ENCODE measurements at places on chromosomes 16 and 17.

GRCh38 chr16:57541754-57542435 is 548 bp upstream of the ADGRG5 start:
- DNase-seq, result no peak

- no peak for DNase-seq
Observed at GRCh38 chr17:40150276-40150675, 9.9 kb downstream of the CASC3 start.

GRCh38 chr17:81518785-81519283 is 6.2 kb upstream of the ACTG1 start:
- DNase-seq, result no peak

- no peak for DNase-seq
Observed at GRCh38 chr16:1771188-1771863, at the start of gene NME3. Gene NME3 (minus strand): TSS chr16:1771543. CDS start chr16:1771534, 9 bp downstream.

DNA sequence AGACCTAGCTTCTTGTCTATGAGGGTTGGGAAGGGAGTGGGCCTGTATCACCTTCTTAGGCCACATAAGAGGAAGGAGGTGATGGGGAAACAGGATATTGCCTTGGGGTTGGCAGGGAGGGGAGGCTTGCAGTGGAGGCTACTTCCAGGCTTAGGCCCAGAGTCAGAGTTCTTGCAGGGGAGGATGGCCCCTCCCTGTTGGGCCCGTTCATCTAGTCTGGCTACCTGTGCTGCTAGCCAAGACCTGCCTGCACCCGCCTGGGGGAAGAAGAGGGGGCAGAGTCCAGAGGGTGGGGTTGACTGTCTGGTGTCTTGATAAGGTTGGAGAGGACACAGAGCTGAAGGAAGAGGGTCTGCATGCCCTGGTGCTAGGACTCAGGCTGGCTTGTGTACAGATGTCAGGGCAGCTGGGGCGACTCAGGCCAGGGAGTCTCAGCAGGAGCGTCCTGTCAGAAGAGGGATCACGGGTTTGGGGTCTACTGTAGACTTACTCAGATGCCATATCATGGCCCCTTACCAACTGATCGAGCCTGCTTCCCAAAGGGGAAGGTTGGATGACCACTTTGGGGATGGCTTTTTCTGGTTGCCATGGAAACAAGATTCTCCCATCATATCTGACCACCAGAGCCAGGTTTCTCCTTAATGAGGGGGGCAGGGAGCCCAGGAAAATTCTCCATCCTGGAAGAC is 5.3 kb downstream of the KDM6B start:
- no peak for DNase-seq

- DNase-seq, result no peak
Observed at GRCh38 chr16:50416388-50416787, 47.6 kb upstream of the BRD7 start.

- DNase-seq, result no peak
Observed at GRCh38 chr17:79168486-79169055, 93.9 kb downstream of the ENGASE start.

- no peak for DNase-seq
Observed at GRCh38 chr16:74438492-74438979, 17.3 kb upstream of the CLEC18B start.

GRCh38 chr17:79699386-79700036 is 31.2 kb upstream of the ENPP7 start:
- DNase-seq, result no peak

- DNase-seq, result no peak
Observed at GRCh38 chr16:18958621-18959029, 25.1 kb upstream of the TMC7 start.

GRCh38 chr16:53084141-53084541 is 29.4 kb downstream of the CHD9 start:
- DNase-seq, result no peak

- DNase-seq, result no peak
Observed at GRCh38 chr17:17680477-17681186, 626 bp upstream of the RAI1 start.

DNA sequence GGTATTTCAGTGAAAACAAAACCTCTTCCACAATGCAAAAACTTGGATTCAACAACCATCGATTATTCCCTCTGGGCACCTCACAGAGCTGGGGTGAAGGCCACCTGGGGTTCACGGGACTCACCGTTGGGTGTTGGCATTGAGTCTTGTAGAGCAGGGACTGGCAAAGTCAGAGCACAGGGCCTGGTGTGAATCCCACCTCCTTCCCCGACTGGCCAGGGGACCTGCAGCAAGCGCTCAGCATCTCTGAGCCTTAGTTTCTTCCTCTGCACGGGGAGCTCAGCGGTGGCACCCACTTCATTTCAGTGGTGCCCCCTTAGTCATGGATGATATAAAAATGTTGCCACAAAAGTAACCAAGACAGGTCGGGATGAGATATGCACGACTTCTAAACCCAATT is 100.4 kb downstream of the METRNL start:
- DNase-seq, result no peak

GRCh38 chr17:42399948-42400843 is 12.0 kb upstream of the STAT3 start:
- DNase-seq, result no peak

DNA sequence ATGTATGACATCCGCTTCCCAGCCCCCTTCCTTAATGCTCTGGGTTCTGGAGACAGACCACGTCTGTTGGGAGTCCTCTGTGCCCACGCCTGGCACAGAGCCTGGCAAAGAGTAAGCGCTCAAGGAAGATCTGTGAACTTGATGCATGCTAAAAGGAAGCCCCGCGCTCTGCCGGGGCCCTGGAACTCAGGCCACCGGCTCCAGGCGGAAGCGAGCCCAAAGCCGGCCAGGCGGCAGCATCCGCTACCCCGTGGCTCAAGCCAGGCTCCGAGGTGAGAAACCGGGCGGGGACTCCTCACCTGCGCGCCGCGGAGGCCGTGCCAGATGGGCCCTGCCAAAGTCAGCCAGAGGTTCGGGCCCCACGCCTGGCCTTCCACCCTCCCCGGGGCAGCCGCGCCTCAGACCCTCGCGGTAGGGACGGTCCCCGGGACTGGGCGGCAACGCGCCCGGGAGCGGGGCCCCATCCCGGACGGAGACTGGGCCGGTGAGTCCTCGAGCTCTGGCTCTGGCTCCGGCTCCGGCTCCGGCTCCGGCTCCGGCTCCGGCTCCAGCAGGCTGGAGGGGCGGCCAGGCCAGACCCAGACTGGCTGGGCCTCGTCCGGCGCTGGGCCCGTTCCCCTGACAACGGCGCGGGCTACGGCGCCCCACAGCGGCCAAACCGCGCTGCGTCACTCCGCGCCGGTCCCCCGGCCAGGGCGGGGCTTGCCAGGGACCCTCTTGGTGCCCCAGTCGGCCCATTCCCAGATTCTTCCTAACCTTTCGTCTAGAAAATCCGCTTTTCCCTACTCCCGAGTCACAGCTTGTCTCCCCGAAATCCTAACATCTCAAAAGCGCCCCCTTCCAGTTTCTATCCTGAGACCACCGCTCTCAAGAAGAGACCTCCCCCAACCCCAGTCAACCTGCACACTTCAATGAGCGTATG is at the start of gene ZDHHC1:
Gene ZDHHC1, minus strand, starts transcription at position 606 of the 922 bp plus-strand sequence. CDS start 8,702 bp downstream, outside the sequence.
- DNase-seq, result peak; percentile 35

DNA sequence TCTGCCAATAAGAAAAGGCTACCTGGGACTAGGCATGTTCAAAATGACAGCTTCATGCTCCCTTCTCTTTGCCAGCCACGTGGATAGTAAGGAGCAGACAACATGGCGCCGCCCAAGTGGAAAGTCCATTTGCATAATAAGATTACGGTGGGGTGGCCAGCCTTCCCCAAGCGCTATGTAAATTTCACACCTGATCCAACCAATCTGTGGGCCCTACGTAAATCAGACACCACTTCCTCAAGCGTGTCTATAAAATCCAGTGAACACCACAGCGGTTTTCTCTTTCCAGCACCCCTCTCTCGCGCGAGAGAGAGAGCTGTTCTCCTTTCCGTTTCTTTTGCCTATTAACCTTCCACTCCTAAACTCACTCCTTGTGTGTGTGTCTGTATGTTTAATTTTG is 140.3 kb upstream of the ERCC4 start:
- peak; percentile 86 for DNase-seq

- no peak for DNase-seq
Observed at GRCh38 chr17:62765351-62765750, 42.8 kb downstream of the MARCHF10 start.

DNA sequence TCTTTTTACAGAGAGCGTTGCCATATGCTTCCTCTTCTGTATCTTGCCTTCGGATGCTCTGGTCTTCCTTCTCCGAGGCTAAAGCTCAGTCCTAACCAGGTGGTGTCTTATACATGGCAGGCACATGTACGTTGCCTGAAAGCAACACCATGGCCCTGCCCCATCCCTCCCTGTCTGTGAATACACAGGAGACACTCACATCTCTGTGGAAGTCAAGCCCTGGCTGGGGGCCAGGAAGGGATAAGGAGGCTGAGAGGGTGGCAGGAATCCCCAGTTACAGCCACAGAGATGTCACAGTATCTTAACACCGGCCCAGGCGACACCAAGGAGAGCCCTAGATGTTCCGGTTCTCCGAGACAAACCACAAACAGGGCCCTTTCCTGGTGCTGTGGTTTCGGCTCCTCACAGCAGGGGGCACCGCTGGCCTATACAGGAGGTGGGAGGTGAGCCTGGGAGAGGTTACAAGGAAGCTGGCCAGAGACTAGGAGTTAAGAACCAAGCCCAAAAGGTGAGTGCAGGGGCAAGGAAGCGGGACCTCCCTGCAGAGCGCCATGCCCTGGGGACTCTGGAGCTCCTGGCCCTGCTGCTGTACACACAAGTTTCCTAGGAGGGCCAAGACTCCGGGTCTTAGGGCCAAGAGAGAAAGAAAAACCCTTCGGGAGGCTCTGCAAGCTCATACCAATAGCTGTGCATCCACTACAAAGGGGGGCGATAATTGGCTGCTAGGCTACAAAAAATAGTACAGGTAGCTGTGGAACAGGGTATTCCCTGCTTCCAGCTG is 41.7 kb downstream of the SRL start:
- DNase-seq, result no peak

DNA sequence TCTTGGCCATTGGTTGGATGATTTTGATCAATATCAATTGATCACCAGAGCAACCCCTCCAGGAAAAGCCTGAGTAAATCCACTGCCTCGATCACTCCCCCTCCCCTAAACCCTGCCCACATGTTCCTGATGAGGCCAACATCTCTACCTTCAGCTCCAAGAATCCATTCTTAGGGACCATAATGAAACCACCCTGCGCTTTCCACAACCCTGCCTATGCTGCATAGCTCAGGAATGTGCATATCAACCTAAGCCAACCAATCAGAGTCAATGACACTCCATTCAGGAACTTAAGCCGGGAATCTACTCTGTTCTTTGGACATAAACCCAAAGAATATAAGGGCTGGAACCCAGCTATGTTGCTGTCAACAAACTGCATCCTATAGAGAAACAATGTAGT is 86.3 kb downstream of the MYH11 start:
- no peak for DNase-seq

- no peak for DNase-seq
Observed at GRCh38 chr16:19479302-19479721, 42.6 kb downstream of the GDE1 start.

GRCh38 chr17:59884861-59885260 is 7.9 kb downstream of the TUBD1 start:
- DNase-seq, result no peak

DNA sequence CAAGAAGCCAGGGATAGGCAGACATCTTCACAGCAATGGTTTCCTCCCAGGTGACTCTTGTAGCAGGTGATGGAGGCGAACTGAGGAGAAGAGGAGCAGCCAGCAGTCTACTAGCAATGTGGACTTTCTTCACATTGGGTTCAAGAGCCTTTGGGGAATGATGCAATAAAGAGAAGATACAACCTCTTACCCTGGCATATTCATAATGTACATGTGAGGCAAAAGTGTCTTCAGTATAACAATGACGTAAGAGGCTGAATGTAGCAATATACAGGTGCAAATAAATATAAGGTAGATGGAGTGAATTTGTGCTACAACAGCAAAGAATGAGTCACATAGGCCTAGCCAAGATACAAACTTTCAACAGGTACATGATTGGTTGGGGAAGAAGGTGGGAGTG is 70.9 kb upstream of the SOX9 start:
- no peak for DNase-seq

DNA sequence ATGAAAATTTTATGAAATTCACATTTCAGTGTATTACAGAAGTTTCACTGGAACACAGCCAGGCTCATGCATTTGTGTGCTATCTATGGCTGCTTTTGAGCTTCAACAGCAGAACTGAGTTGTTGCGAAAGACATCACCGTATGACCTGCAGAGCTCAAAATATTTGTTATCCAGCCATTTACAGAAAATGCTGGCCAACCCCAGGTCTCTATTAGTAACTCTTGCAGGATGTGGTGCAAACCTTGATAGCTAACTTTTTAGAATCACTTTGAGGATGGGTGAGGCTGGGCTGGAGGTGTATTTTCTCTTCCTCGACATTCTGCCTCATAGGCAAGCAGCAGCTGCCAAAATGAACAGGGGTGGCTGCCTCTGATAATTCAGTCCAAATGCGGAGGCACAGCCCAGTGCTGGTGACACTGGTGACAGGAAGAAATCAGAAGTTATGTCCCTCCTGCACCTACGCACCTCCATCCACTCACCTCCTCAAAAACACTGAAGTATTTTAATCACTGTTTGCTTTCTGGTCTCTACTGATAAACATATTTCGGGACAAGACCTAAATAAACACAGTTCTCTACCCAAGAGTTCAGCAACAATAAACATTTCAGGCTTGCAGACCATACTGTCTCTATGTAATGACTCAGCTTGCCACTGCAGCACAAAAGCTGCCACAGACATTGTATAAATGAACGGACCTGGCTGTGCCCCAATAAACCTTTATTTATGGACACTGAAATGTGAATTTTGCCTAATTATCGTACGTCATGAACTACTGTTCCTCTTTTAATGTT is 28.5 kb downstream of the ARHGAP17 start:
- DNase-seq, result no peak

DNA sequence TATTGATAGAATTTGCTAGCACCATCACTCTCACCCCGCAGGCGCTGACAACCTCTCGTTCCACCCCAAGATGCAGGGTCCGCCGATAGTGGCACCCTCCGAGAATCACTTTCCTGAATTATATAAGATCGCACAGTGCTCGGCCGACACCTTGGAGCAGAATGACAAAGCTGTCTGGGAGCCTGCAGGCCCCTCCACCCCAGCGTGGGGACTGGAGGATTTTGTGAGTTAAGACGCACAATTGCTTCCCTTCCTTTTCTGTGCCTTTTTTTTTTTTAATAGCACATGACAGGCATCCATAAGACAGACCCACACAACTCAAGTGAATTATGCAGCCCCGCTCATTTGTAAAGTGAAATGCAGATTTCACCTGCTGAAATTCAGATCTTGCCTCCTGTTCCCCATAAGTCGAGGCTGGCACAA is 155.3 kb downstream of the C16orf78 start:
- no peak for DNase-seq

DNA sequence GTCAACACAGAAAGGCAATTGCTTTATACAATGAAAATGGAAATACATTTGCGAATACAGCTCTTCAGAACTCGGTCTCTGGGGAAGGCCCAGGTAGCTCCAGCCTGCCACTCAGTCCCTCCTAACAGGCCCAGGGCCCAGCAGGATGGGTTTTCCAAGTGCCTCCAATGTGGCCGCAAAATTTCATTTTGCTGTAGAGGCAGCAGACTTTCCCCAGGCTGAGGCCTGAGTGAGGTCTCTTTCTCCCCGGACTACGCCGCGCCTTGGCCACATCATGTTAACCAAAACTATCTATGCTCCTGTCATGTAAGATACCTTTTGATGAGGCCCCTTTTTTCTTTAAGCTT is 606.0 kb upstream of the SALL1 start:
- no peak for DNase-seq

- no peak for DNase-seq
Observed at GRCh38 chr17:39177256-39177655, 11.3 kb upstream of the ARL5C start.

Measured in NCI-H1105 (cell line).